ENCODE measurements at places on chromosomes 2 and 18.

DNA sequence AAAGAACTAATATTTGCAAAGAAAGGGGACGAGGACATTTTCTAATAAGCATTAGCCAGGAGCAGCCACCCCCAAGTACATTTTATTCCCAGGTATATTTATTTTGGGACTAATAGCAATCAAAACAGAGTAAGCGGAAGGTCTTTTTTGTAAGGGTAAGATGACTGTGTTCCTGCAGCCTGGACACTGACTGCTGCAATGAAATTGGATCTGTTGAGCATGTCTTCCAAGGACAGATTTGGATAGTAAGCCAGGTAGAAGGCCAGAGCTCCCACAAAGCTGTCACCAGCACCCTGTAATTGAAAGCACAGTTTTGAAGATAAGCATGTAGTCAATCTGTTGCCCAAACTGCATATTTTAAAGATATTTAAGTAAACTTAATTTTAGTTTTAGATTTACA is 10.0 kb downstream of the MRPL33 start:
- no peak for DNase-seq

- no peak for DNase-seq
Measured at GRCh38 chr2:194824450-194824849, 832.6 kb upstream of the SLC39A10 start.

DNA sequence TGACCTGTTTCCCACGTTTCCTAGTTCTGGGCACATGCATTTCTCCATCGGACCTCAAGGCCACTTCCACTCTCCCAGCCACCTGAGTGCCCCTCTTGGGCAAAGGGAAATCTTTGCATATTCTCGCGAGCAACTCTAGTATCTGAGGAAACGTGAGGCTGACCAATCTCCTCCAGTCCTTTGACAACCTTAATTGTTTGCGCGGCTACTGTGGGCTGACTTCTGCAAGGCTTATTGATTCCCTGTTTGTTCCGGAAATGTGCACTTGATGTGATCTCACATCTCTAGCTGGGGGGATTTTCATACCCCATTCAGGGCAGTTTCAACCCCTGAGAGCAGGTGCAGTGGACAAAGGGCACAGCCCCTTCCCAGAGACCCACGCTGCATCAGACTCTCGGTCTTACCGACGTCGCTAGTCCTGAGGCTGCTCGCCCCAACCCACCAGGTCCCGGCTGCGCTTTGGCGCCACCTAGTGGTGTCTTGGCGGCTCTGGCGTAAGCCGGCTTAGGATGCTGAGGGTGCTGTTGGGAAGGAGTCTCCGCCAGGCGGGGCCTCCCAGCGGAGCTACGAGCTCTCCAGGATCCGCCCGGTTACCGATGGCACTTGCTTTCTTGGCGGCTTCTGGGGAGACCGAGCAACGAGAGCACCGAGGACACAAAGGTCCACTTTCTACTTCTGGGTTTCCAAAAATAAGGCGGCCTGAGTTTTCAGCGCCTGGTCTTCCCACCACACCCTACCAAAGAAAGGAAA is 24.8 kb upstream of the SPR start:
- peak; percentile 92 for DNase-seq

GRCh38 chr18:47244086-47244485 is 7.4 kb downstream of the SKOR2 start:
- DNase-seq = no peak

GRCh38 chr2:38959938-38960608 is 70.4 kb downstream of the ARHGEF33 start:
- peak; percentile 90 for DNase-seq

GRCh38 chr2:62032096-62032495 is 126.6 kb downstream of the COMMD1 start:
- no peak for DNase-seq

- peak; percentile 100 for DNase-seq
Measured at GRCh38 chr2:26757873-26758789, 6.0 kb upstream of the SLC35F6 start.

GRCh38 chr2:143463719-143464118 is 334.5 kb downstream of the ARHGAP15 start:
- no peak for DNase-seq

DNA sequence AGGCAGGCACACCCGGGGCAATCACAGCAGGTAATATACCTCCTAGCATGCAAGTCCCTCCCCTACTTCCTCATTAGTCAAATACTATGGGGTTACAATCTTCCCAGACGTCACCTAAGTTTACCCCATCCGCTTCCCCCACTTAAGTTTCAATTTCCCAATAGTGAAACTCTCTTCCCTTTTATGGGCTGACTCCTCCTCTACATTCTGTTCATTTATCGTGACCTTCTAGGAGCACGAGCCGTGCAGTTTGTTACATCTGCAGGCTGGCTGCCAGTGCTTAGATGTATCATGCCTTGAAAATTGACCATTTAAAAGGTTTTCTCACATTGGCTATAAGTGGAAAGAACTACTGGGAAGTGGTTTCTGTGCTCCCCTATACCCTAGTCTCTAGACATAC is 1357.8 kb upstream of the CRIM1 start:
- no peak for DNase-seq

GRCh38 chr2:16420421-16420820 is 245.2 kb downstream of the CYRIA start:
- DNase-seq = no peak

GRCh38 chr2:86000131-86000937 is 105.4 kb downstream of the POLR1A start:
- DNase-seq = no peak

- no peak for DNase-seq
Measured at GRCh38 chr2:5691985-5692529, at the start of gene SOX11. TSS of gene SOX11 (plus strand) at chr2:5692384. CDS start at chr2:5692722, 338 bp downstream.

- no peak for DNase-seq
Measured at GRCh38 chr2:216183462-216183861, 74.3 kb downstream of the XRCC5 start.

DNA sequence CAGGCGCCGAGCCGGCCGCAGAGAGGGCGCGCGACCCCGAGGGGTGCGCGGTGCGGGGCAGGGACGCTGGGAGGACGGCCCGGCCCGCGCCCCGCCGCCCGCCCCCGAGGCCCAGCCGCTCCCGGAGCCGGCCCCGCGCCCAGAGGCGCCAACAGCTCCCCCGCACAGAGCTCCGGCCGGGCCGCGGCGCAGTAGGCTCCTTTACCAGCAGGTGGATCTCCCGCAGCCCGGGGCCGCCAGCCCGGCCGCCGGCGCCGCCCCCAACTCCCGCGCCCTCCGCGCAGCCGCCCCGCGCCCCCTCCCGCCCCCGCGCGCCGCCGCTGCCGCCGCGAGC is 258 bp downstream of the MGAT4A start:
- DNase-seq = peak; percentile 15

- no peak for DNase-seq
Measured at GRCh38 chr2:36587556-36587955, 10.4 kb downstream of the FEZ2 start.

GRCh38 chr2:241801611-241802420 is 7.2 kb upstream of the NEU4 start:
- no peak for DNase-seq

DNA sequence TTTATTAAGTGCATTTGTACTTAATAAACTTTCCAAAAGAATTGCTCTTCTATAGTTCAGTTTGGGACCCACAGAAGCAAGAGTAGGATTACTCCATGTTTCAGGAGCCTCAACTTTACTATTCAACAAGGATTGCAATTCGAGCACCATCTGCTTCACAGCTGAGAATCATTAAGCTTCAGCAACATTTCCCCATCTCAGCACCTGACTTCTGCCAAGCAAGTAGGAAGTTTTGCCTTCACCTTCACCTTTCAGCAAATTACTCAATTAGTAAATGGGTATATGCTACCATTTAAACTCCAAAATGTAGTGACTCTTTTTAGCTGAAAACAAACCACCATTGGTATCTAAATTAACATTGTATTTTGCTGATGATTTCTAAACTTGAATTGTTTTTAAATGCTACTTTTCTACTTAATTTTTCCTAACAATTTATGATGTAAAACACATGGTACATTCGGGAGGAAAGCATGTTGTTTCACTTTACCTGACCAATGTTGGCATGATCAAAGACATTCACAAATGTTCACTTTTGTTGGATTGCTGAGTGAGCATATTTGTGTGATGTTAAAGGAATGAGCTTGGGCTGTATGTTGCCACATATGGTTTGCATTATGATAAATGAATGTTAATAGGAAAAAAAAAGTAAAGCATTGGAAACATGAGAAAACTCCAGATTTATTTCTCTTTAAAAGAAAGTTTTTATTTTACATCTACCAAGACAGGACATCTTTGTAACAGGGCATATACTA is 159.2 kb downstream of the GULP1 start:
- no peak for DNase-seq

- DNase-seq = no peak
Measured at GRCh38 chr2:213787869-213788268, 503.6 kb downstream of the SPAG16 start.

GRCh38 chr18:3879114-3879835 is 429.3 kb downstream of the TGIF1 start:
- no peak for DNase-seq

DNA sequence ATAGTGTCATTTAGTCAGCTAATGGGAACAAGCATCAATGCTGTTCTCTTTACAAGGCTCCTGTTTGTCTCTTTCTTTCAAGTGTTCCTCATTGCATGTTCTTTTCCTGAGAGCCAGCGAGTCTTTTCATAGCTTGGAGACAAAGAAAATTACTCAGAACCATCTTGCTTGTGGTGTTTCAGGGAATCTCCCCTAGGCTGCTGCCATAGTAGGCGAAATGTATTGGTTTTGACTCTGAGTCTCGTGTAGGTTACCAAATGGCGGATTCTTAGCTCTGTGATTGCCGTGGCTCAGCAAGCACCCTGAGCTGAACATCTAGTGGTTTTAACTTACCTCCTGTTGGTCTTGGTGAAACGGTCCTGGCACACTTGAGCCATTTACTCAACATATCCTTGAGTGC is 68.7 kb downstream of the RHBDD1 start:
- DNase-seq = no peak

DNA sequence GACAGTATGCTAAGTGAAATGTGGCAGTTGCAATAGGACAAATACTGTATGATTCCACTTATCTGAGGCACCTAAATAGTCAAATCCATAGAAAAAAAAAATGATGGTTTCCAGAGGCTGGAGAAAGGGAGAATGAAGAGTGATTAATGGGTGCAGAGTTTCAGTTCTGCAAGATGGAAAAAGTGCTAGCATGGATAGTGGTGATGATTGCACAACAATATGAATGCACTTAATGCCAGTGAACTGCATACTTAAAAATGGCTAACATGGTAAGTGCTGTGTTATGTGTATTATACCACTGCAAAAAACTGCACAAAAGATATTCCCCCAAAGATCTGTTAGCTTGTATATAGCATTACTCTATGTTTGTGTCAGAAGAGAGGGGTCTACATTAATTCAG is 185.4 kb downstream of the INHBB start:
- no peak for DNase-seq

GRCh38 chr2:73175663-73176204 is 26.6 kb upstream of the NOTO start:
- DNase-seq = peak; percentile 76

- no peak for DNase-seq
Measured at GRCh38 chr2:127607399-127607908, 38.5 kb upstream of the GPR17 start.

DNA sequence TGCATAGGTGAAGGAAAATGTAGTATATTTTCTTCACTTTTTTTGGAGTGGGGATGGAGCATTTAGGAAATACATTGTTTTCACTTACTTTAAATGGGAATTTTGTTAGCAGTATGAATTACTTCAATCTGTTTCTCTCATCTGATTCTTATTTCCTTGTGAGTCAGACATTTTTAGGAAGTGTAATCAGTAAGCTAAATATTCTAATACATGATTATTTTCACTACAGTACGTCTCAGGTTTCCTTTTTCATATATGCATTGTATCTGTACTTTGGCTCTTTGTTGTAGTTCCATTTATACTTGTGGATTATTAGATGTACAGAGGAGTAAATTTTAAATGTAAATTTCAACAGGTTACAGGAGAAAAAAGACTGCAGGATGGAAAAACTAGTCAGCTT is 27.9 kb downstream of the GPD2 start:
- no peak for DNase-seq

DNA sequence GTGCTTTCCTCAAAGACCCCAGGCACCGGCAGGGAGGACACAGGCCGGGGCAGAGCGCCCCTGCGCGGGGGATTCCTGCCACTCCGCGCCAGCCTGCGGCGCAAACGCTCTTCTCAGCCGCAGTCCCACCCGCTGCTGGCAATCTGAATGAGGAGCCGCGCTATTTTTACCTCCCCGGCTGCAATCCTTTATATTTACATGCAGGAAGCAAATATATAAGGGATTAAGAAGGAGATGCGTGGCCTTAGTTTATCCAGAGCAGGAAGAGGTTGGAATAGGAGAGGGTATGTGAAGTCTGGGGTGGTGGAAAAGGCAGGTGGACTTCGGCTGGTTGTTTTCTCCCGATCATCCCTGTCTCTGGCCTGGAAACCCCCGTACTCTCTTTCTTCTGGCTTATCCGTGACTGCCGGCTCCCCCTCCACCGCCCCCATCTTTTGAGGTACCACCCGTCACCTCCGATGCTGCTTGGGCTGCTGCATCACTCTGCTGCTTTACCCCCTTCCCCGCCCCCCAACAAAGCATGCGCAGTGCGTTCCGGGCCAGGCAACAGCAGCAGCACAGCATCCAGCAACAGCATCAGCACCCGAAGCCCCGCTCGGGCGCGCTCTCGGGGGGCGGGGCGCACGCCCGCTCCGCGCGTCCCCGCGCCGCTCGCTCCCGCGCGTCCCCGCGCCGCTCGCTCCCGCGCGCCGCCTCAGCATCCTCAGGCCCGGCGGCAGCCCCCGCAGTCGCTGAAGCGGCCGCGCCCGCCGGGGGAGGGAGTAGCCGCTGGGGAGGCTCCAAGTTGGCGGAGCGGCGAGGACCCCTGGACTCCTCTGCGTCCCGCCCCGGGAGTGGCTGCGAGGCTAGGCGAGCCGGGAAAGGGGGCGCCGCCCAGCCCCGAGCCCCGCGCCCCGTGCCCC is at the start of gene ADAM23:
Gene ADAM23, plus strand, starts transcription at position 700 of the 902 bp plus-strand sequence. CDS start 335 bp downstream, outside the sequence.
- peak; percentile 32 for DNase-seq

- peak; percentile 59 for DNase-seq
Measured at GRCh38 chr2:45567974-45568789, 42.9 kb downstream of the SRBD1 start.

All from cardiac fibroblast (primary cell).